ENCODE measurements at places on chromosomes 12 and 14.

DNA sequence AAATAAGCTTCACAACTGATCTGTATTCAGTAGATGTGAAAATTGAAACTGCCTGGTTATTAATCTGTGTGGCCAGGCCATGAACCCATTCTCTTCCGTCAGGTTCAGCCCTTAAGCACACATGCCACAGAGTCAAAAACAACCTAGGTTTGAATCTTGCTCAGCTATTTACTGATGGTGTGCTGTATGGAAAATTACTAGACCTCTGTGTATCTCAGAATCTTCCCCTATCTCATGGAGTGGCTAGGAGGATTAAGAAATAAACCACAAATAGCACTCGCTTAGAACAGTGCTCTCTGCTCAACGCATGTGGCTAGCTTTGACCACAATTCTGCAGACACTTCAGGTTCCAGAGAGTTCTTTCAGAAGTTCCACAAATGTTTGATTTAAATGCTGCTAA, 240.7 kb upstream of the PLEKHG7 start:
- DNase-seq: no peak

DNA sequence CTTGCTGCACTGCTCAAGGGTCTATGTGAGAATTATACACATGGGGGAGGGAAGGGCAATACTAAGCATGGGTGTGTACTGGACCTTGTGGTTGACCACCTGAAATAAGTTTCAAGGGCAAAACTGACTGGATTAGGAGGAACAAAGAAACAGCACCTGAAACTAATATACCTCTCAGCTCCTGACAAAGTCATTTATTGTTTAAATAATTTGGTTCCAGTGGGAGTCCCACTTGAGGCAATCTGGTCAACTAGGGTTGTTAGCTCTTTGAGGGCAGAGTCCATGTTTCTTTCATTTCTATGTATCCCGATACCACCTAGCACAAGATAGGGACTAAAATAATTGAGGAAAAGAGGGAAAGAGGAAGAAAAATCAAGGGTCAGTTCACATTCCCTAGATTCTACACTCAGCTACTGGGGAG, 45.5 kb downstream of the STXBP6 start:
- DNase-seq: no peak

DNA sequence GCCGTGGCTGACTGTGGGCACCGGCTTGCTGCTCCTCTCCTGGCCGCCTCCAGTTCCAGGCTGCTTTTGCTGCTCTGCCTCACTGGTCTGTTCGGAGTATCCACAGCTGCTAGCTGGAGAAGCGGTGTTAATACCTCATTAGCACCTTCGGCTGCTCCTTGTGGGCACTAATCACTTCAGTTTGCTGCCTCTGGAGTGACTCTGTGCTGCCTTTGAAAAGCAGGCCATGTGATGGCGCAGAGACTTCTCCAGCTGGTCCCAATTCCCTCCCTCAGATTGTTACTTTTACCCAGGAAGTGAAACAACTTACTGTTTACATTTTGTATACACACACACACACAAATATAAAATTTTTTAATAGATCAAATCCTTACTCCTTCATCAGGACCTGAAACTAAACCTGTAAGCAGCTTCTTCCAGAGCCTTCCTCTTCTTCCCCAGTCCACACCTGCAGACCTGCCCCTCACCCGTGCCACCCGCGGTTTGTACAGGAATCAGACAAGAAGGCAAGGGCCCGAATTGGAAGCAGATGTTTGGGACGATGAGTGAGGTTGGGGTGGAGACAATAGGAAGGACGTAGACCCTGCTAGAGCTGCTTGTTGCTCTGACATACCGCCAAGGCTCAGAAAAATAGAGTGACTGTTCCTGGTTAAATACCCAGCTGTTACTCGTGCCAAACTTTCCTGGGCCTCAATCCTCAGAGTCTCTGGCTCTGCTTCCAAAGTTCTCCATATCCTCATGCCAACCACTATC, 41.5 kb upstream of the LTBP2 start:
- DNase-seq: no peak

DNA sequence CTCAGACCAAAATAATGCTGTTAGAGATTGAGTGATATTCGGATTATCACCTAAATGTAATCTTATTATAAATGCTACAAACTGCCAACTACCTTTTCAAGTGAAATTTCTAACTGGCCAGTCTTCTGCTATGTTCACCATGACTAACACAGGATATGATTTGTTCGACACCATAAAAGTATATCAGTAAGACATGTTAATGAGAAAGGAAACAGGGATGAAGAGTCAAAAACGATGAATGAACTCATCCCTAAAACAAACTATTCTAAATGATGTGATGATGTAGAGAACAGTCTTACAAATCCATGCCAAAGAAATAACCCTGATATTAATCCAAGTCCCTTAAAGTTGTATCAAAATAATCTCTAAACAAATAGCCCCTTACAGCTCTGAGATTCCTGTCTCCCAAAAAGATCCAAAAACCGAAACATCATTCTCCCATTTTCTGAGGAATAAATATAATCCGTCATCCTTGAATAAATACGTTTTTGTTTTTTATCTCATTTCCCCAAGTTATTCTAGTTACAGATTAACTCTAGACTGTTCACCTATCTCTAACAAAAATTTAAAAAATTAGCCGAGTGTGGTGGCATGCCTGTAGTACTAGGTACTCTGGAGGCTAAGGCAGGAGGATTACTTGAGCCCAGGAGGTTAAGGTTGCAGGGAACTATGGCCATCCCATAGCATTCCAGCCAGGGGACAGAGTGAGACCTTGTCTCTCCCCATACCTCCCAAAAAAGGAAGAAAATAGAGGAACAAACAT, 9.1 kb downstream of the SCAF11 start:
- DNase-seq: no peak

- DNase-seq: no peak
Observed at GRCh38 chr14:52821805-52822250, 30.4 kb upstream of the GNPNAT1 start.

- peak; percentile 68 for DNase-seq
Observed at GRCh38 chr14:52067873-52068614, 815 bp downstream of the NID2 start.

GRCh38 chr14:103142721-103143302, 19.6 kb downstream of the TNFAIP2 start:
- DNase-seq: no peak

- DNase-seq: no peak
Observed at GRCh38 chr12:123713823-123714585, 1.9 kb downstream of the ATP6V0A2 start.

DNA sequence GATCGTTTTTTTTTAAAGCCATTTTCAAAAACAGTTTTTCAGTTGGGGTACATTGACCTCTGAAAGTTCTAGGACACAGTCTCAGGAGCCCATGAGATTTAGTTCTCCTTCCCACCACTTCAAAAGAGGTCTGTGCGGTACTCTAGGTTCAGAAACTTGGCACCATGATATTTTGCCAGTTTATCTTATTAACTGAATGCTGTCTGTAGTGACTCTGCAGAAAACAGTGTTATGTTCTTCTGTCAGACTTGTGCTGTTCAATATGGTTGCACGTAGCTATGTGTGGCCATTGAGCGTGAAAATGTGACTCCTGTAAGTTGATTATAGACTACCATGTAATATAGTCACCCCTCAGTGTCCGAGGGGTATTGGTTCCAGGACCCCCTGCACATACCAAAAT, 35.9 kb downstream of the CRADD start:
- no peak for DNase-seq

GRCh38 chr12:84508851-84509260, 403.7 kb downstream of the SLC6A15 start:
- no peak for DNase-seq

DNA sequence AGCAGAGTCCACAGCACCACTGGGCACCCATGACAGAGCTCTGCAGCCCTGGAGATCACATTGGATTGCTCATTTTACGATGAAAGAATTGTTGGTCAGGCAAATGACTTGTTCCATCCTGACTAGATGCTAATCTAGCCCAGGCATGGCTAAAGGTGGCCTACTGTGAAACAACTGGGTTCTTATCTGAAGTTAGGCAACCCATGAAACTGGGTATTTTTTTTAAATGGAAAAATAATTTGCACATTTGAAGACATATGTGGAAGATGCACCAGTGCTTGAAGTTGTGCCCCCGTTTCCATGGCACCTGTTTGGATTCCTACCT, 8.3 kb downstream of the PYGL start:
- DNase-seq: no peak

- no peak for DNase-seq
Observed at GRCh38 chr12:79067977-79068376, 203.4 kb downstream of the SYT1 start.

- peak; percentile 90 for DNase-seq
Observed at GRCh38 chr14:95915330-95915729, 38.7 kb downstream of the TUNAR start.

GRCh38 chr12:13023811-13024530, 20.2 kb upstream of the FAM234B start:
- peak; percentile 43 for DNase-seq

- peak; percentile 75 for DNase-seq
Observed at GRCh38 chr12:12999271-12999958, 650 bp downstream of the HEBP1 start.

DNA sequence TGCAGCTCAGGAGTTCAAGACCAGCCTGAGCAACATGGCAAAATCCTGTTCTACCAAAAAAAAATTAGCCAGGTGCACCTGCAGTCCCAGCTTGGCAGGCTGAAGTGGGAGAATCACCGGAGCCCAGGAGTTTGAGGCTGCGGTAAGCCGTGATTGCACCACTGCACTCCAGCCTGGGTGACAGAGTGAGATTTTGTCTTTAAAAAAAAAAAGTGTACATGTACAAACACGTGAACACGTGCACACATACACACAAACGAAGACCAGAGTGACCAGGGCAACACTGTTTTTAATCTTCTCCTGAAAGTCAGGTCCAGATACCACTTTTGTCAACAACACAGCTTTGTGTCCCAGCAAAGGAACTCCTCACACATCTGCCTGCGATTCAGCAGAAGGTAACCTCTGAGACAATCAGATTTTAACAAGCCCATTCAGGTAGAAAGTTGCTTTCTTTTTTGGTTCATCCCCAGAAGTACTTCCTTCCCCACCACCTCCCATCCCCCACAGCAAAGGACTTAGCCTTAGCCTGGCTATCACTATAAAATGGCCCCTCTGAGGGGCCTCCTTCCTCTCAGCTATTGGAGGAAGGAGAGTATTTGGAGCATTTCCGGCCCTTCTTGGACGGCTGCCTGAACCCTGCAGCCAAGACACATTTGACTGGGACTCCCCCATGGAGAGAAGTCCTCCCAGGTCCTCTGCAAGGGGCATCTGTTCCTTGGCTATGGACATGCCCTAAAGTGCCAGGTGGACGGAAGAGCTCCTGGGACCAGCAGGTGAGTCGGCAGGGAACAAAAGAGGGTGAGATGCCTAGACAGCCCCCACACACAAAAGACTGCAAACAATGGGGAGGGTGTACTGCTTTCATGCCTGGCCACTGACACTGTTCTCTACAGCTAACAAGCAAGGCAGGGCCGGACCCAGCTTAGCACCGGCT, 9.8 kb downstream of the CTDSP2 start:
- DNase-seq: peak; percentile 63

- peak; percentile 2 for DNase-seq
Observed at GRCh38 chr14:50469982-50470381, 62.4 kb downstream of the MAP4K5 start.

DNA sequence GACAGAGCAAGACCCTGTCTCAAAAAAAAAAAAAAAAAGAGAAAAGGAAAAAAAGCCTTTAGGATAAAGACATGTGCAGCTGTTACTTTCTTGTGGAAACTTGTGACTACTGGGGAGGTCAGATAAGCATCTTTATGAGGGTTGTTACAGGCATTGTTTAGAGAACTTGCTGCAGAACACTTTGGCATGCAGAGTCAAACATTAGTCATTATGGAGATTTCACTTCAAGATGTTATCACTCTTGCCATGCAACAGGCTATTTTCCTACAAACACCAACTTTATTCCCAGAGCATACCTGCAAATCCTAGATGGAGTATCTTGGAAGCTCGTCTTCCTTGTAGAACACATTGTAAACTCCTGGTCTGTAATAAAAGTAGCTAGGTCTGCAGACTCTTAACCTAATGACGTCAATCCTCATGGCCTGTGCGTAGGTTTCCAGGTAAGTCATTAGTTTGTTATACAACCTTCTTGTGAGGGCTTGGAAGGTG, 36.3 kb upstream of the WDR89 start:
- DNase-seq: no peak

DNA sequence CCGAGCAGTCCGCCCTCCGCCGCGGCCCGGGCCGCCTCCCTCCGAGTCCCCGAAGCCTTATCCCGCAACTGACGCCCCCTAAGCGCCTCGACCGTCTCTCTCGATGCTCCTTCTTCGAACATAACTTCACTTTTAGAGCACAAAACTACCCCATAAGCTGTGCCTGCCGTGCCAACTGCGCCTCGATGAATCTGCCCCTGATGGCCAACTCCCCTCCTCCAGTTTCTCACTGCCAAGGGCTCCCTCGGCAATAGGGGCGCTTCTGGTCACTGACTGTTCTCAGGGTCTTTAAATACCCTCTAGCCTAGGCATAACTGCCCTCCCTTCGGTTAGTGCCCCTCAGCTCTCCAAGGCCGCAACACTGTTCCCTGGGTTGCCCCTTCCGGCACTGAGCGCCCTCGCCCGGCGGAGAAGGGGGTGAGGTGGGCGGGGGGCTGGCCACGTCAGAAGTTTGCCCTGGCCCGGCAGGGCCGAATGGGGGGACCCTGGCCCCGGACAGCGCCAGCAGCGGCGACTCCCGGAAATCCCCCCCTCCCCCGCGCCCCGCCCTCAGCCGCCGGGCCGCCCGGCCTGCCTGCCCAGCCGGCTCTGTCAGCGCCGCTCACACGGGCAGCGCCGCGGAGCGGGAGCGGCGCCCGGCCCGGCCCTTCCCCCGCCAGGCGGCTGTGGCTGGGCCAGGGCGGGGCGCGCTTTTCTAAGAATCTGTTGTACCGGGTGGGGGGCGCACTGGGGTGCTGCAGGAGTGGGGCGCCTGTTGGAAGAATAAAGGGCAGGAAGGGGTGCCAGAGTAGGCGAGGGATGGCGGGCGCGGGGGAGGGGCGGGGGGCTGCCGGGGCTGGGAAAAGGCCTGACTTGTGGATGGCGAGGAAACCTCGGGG, 10.6 kb downstream of the RARG start:
- DNase-seq: peak; percentile 96

DNA sequence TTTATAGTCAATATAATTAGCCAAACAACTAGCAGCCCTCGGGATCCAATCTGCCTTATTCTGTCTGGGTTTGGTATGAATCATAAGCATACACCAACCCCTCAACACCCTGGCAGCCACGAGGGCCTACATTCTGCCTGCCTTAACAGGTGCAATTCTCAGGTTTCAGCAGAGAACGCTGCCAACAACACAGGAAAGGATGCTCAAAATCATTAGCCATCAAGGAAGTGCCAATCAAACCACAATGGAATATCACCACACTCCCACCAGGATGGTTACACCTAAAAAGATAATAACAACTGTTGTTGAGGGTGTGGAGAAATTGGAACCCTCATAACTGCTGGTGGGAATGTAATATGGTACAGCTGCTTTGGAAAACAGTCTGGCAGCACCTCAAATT, 122.8 kb downstream of the TTC7B start:
- no peak for DNase-seq

- DNase-seq: no peak
Observed at GRCh38 chr12:12624498-12624992, 12.9 kb downstream of the CREBL2 start.

GRCh38 chr14:30608533-30609006, 13.5 kb upstream of the SCFD1 start:
- no peak for DNase-seq
